ENCODE measurements at places on chromosomes 3 and 15. TPM values are rescaled to one million over a fixed set of nuclear protein-coding genes. Genes with fewer than 3 reads are reported as not detected.

DNA sequence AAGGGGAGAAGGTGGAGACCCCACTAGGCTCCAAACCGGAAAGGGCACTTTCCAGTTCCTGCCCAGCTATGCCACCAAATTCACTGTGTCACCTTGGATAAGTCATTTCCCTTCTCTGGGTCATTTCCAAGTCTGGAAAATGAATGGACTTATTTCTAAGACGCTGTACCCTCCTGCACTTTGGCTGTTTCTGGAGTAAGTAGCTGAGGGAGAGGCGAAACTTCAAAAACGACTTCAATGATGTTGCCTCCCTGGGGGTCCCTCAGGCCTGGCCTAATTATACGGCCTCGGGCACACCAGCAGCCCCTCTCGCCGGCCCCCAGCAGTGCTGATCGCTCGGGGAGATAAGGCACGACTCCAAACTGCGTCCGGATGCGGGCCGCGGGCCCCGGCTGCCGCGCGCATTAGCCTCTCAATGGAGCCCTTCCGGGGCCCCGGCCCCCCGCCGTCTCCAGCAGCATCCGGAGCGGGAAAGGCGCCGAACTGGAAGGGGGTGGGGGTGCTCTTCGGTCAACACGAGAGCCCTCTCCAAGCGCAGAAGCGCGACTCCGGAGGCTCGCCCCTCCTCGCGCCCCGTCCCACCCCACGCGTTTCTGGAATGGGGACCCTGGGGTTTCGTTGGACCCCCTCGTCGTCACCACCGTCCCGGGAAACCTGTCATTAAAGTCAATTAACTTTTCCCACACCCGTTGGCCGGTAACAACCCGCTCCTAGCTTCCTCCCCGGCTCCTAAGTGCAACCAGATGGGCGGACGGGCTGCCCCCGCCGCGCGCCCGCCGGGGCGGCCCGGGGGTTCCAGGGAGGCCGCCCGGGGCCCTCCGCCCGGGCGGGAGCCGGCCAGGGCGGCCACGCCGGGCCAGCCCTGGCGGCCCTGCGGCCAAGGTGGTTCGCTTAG, 4.8 kb downstream of the HES1 start:
- ATAC-seq, result no peak

DNA sequence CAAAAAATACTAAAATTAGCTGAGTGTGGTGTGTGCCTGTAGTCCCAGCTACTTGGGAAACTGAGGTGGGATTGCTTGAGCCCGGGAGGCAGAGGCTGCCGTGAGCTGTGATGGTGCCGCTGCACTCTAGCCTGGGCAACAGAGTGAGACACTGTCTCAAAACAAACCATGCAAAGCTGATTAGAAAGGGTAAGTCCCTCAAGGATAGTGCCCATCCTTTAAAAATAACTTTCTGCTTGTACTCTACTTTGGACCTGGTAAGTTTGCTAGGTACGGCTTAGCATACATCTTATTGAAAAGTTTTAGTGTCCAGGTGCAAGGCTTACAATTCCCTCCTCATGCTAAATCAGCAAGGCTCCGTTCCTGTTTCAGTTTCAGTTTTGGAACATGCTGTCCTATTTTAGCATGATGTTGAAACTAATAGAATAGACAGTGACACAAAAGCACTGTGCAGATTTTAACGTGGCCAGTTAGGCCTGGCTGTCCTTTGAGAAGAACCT, 21.4 kb downstream of the FEM1B start:
- ATAC-seq, result peak; percentile 19

DNA sequence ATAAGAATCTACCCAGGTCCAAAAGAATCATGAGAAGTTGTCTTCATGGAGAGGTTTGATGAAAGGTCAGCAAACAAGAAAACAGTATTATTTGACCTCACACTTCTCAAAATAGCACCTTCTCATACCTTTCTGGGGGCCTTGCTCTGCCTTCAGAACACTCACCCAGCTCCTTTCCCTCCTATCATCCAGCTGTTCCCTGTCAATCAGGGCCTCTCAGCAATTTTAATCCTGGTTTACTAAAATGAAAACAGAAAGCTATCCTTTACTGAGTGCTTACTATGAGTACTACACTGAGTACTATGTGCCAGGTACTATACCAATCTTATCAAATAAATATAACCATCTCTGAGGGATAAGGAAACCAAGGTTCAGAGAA, 138.6 kb downstream of the GAP43 start:
- ATAC-seq, result no peak

DNA sequence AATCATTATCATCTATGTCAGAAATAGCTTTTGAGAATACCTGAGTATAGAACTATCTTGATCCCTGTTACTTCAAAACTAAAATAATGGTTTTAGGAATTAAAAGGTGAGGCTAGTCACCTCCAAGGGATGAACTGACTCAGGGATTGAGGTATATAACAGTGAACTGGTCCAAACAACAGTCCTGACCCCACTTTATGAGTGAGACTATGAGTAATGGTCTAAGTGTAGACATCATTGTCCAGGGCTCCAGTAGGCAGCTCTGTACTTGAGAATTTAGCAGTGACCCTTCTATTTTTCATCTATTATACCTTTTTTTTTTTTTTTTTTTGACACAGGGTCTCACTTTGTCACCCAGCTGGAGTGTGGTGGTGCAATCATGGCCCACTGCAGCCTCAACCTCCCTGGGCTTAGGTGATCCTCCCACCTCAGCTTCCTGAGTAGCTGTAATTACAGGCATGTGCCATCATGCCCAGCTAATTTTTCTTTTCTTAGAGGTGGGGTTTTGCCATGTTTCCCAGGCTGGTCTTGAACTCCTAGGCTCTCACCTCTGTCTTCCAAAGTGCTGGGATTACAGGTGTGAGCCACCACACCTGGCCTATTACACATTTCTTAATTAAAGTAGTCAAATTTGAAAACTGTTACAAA, 36.3 kb downstream of the MLH1 start:
- no peak for ATAC-seq

- ATAC-seq, result no peak
Observed at GRCh38 chr3:70863049-70863448, 550.6 kb upstream of the MDFIC2 start.

DNA sequence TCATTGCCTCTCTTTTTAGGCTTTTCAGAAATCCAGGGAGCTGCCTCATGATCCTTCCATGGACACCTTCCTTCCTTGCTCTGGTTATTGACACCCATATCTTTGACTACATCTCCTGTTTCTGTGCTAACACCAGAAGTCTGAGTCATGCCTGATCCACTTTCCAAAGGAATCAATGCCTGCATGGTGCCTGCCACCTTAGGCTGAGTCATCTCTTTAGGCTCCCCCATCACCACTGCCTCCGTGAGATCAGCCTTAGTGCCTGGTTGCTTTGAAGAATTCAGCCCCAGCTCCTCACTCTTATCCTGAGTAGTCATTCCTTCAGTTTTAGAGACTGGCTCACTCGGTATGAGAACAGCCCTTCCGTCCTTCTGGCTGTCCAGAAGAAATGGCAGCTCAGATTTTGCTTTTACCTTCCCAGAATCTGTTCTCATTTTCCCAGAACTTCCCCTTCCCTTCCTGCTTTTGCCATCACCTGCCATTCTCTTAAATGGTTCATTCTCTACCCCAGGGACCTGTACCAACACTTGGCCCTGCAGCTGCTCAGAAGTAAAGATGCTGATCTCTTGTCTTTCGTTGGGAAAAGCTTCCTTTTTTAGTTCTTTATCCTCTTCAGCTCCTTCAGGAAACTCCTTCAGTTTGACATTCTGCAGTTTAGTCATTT, 105.3 kb downstream of the MAP4 start:
- ATAC-seq, result peak; percentile 83

DNA sequence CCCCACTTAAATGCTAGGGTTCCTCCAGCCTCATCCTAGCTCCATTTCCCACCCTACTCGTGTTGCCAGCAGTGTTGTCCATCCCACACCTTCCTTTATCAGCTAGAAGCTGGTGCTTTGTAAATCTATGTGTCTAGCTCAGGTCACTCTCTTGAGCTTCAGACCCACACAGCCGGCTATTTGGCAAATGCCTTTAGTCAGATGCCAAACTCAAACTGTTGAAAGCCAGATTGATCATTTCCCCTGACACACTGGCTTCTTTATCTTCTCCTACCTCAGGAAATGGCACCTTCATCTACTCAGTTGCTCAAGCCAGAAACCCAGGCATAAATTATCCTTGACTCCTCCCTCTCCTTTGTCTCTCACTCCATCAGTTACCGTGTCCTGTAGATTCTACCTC, 61.5 kb upstream of the TPM1 start:
- no peak for ATAC-seq

WNT5A gene
- 17.7 TPM for total RNA-seq

STX19 gene
- total RNA-seq, result 3.8 TPM

IREB2 gene
- 33.0 TPM for total RNA-seq

All from esophagus mucosa (tissue), 1 donor.